Calu3 (cell line): ENCODE measurements at places on chromosomes 2 and 18.

GRCh38 chr18:48814490-48815178, 136.1 kb downstream of the SMAD7 start:
- no peak overlapping the region for H3K4me3 ChIP-seq
- no peaks in the 10 kb centered on the region for H3K36me3 ChIP-seq
- no peak overlapping the region for H3K27ac ChIP-seq
- no peak for DNase-seq

- no peaks in the 10 kb centered on the region for H3K4me1 ChIP-seq
- no peak overlapping the region for H3K27ac ChIP-seq
- no peak for DNase-seq
- no peaks in the 10 kb centered on the region for H3K27me3 ChIP-seq
These were observed 44.4 kb upstream of the LRRTM1 start for GRCh38 chr2:80348953-80349352.

DNA sequence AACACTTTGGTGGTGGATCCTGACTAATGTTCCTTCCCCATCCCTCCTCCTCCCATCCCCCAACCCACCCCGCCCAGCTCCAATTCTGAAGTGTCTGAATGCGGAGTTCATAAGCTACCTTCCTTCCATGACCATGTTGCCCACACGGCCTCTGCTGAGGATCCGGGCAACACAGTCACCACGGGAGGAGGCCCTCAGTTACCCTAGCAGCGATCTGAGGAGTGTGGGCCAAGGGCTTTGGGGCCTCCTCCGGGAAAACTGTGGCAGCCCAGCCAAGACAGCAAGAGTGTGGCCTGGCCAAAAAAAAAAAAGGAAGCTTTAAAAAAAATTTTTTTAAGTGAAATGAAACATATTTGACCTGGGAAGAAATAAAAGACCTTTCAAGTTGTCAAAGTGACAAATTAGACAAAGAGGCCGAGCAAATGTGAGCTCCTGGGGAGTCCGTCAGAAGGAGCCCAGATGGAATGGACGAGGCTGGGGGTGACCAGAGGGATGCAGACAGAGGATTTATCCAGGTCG, 169.0 kb upstream of the PKDCC start:
- no peak for DNase-seq
- H3K4me1 ChIP-seq, result peaks cover 8% of the 10 kb centered on the region
- H3K4me3 ChIP-seq, result no peak overlapping the region

DNA sequence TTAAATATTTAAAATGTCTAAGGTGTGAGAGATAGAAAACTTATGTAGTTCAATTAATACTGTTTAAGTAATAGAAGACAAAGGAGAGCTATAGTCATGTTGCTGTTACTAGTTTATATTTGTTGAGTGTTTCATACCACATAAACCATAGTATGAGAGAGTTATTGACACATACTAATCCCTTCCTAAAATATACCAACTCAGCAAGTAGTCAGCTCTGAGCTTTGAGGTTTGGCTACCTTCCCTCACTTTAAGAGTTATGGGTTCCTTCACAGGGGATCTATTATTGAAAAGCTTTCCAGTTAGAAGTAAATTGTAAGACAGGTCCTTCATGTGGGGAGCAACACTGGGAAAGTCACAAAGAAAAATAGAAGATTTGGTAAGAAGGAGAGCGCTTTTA, 701.6 kb upstream of the ZEB2 start:
- no peak overlapping the region for H3K27ac ChIP-seq
- H3K4me3 ChIP-seq, result no peak overlapping the region
- no peaks in the 10 kb centered on the region for H3K4me1 ChIP-seq
- DNase-seq, result no peak
- no peaks in the 10 kb centered on the region for H3K27me3 ChIP-seq
- H3K36me3 ChIP-seq, result no peaks in the 10 kb centered on the region

DNA sequence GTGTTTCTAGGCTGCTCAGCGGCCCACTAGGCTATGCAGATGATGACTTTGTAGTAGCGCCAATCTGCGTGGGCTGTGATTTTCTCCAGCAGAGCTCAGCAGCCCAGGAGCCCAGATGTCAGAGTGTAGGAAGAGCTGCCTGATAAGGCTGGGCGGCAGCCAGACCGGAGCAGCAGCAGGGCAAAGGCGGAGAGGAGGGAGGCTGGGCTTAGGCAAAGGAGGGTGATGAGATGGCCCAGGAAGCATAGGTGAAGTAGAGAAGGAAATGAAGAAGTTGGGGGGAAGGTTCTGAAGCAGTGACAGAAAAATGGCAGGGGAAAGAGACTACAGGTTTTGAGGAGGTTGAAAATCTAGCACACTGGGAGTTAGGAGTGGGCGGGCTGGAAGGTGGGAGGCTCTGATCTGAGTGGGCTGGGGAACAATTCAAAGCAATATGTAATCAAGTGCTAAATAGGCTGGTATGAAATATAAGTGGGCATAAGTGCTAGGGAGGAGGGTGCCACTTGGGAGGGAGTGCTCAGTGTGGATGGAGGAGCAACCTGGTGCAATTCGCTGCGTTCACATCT, 50.6 kb upstream of the STPG4 start:
- H3K27ac ChIP-seq, result no peak overlapping the region
- peaks cover 6% of the 10 kb centered on the region for H3K36me3 ChIP-seq
- H3K4me1 ChIP-seq, result peaks cover 64% of the 10 kb centered on the region
- DNase-seq, result no peak
- no peak overlapping the region for H3K4me3 ChIP-seq

GRCh38 chr18:267380-267687, 513 bp downstream of the THOC1 start:
- peak overlapping the region; percentile 98 for H3K27ac ChIP-seq
- H3K36me3 ChIP-seq, result peaks cover 31% of the 10 kb centered on the region
- H3K4me3 ChIP-seq, result peak overlapping the region; percentile 99
